ENCODE measurements at places on chromosomes 2 and 18.
A peak's percentile ranks its signal among the peaks of the same experiment; 100 is the strongest.

- no peak for DNase-seq
These were observed 29.7 kb downstream of the AGPS start for GRCh38 chr2:177422271-177422670.

- DNase-seq, result no peak
These were observed 45.6 kb downstream of the LPIN2 start for GRCh38 chr18:2967357-2967756.

GRCh38 chr2:881204-881918, 69.3 kb upstream of the SNTG2 start:
- no peak for DNase-seq

GRCh38 chr18:30971338-30971956, 71.1 kb downstream of the DSC3 start:
- DNase-seq, result peak; percentile 76

DNA sequence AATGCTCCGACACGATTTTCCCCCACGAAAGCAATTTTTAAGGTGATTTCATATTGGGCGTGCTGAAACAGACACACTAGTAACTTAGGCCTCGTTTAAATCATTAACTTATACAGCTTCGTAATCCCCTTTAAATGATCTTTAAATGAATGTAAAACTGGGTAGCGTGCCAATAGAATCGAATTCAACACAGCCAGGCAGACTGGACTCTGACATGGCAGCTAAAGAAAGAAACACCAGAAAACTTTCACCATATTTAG, 2.4 kb upstream of the ID2 start:
- no peak for DNase-seq

GRCh38 chr2:105890111-105890510, 145.4 kb downstream of the NCK2 start:
- DNase-seq, result no peak

DNA sequence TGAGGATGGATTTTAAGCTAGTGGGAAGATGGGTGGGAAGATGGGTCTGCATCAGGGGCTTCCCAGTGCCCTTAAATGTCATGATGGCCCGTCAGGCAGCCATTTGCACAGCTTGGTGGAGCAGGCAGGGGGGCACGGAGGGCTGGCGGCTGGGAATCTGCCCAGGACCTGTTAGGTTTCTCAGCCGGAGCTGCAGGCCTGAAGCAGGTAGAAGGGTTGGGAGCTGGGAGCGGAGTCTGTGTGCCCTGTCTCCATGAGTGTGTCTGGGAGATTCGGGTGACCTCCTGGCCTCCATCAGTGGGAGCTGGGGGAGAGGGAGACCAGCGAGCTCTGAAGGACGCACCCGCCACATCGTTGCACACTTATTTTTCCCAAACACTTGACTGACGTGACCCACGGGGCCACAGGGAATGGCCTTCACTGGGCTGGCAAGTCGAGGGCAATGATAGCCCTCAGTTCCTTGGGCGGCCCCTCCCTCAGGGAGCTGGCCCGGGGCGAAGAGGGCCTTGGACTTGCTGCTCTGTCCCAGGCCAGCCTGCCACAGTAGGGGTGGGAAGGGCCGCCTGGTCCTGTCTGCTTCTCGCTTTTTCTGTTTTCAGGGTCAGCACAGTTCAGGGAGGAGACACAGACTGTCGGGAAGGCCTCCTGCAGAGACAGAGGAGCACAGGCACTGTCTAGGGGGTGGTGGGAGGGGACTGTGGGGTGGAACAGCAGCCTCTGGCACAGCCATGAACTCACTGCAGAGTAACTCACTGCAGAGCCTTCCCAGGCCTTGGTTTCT, 236.8 kb downstream of the ZBTB7C start:
- no peak for DNase-seq

DNA sequence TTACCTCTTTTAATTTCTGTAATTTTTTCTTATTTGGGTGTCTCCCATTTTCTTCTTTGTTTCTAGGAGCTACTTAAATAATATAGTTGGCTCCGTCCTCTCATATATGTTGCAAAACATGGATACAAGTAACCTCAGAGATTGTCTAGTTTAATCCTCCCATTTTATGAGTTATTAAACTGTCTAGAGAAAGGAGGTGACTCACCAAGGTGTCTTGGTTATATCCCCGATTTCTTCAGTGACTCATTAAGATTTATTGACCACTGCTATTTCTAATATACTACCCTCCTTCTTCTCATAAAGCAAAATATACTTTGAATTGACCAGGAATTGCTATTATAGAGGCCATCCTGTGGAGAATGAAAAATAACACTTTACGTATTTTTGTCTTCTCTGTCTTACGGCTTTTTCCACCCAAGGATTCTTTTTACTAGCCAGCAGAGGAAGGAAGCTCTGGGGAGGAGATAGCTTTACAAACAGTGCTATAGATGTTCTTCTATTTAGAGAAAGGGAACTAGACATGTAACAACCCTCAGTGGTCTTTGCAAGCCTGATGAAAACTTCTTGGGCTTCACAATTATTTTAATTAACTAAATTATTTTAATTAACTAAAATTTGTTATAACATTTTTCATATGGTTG, 300.4 kb upstream of the TNP1 start:
- DNase-seq, result no peak

DNA sequence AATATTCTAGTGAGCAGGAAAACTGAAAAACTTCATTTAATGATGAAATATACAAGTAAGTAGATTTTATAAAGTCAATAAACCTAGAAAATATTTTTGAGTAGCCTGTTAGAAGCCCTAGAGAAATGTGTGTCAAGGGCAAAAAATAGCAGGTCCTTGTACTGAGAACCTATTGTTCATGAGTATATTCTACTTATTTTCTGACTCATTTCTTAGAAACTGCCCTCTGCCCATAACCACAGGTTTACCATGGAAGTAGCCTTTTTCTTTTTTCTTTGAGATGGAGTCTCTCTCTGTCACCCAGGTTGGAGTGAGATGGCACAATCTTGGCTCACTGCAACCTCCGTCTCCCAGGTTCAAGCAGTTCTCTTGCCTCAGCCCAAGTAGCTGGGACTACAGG, 19.4 kb upstream of the SELENOI start:
- DNase-seq, result no peak

DNA sequence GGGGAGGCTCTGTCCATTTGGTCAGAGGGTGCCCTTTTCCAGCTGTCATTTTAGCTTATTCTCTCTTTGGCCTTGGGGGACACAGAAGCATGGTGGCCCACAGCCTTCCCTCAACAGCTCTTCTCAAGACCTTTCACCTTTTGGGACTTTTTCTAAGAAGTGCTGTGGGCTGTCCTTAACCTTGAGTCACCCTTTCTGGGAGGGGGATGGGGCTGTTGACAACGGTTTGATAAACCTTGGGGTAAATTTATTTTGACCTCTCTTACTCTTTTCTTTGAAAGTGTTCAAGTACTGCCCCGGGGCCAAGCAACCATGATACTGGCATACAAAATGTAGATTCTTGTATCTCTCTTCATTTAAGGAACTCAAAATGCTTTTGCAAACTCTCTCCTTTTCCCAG, 13.7 kb downstream of the IGFBP5 start:
- DNase-seq, result no peak

- DNase-seq, result no peak
These were observed 693.4 kb upstream of the SYT4 start for GRCh38 chr18:43970656-43971055.

DNA sequence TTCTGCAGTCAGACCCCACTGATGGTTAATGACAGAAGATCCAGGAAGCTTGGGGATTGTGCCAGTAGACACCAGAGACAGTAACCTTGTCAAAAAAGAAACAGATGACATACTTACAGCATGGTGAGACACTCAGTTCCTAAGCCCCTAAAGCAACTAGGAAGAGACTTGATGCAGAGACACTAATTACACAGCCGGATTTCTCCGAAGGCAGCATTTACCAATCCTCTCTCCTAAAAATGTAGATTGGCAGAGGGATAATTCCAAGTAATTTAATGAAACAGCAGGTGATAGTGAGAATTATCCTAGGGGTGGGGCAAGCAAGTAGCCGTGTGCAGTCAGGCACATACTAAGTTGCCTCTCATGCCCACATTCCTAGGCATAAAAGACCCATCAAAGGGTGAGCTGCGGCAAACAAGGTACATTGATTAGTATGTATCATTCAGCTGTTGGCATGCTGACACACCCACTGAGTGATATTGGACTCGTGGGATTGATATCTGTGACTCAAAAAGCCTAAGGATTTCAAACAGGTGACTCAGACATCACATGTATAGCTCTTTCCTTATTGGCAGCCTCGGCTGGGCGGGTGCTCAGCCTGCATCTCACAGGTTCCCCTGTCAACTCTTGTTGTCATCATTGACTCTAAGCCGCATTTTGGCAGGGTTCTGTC, 296.7 kb upstream of the ATP5MC3 start:
- no peak for DNase-seq

- DNase-seq, result no peak
These were observed 392.8 kb upstream of the MEIS1 start for GRCh38 chr2:66041902-66042657.

- DNase-seq, result no peak
These were observed 40.4 kb downstream of the CELF4 start for GRCh38 chr18:37525262-37525585.

DNA sequence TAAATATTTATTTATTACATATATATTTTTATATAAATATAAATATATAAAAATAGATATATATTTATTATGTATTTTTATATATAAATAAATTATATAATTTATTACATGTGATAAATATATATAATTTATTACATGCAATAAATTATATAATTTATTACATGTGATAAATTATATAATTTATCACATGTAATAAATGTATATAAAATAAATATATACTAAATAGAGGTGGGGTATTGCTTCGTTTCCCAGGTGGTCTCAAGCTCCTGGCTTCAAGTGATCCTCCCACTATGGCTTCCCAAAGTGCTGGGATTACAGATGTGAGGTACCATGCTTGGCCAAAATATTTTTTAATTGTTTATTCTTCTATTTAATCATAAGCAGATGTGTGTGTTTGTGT, 3.6 kb upstream of the G6PC2 start:
- no peak for DNase-seq

GRCh38 chr2:238669046-238669445, 178.8 kb upstream of the TWIST2 start:
- DNase-seq, result no peak

- no peak for DNase-seq
These were observed 62.1 kb downstream of the EMILIN2 start for GRCh38 chr18:2908946-2909335.

- DNase-seq, result no peak
These were observed 291.6 kb upstream of the HDAC4 start for GRCh38 chr2:239692362-239692851.

- DNase-seq, result no peak
These were observed 627 bp downstream of the WIPF1 start for GRCh38 chr2:174597009-174597344.
